HCT116 (cell line): ENCODE measurements at places on chromosomes 2 and 18.

GRCh38 chr2:172095146-172095904 is 7.4 kb downstream of the DLX2 start:
- H3K4me1 ChIP-seq = peaks cover 57% of the 10 kb centered on the region
- H3K36me3 ChIP-seq = no peaks in the 10 kb centered on the region
- DNase-seq = no peak
- no peaks in the 10 kb centered on the region for H3K27me3 ChIP-seq

DNA sequence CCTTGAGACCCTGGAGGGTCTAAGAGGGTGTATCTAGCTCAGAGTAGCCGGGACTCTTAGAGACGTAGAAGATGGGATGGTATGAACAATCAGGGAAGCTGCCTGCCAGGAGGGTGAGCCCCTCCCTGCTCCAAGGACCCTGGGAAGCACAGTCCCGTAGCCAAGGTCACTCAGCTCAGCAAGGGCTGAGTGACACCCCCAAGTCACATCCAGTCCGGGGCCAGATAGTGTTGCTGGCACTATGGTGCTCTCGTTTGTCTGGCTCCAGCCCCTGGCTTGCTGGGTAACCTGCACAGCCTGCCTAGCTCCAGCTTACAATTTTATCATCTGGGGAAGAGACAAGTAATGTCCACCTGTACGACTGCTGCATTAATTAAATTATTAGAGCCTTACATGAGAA is 22.3 kb downstream of the REEP1 start:
- DNase-seq = no peak
- H3K4me3 ChIP-seq = no peak overlapping the region
- no peaks in the 10 kb centered on the region for H3K4me1 ChIP-seq

GRCh38 chr2:10257036-10257435 is 45.7 kb upstream of the HPCAL1 start:
- no peaks in the 10 kb centered on the region for H3K27me3 ChIP-seq
- H3K27ac ChIP-seq = no peak overlapping the region
- H3K4me1 ChIP-seq = peaks cover 5% of the 10 kb centered on the region; the same call in 1 of the 2 replicates
- DNase-seq = no peak

DNA sequence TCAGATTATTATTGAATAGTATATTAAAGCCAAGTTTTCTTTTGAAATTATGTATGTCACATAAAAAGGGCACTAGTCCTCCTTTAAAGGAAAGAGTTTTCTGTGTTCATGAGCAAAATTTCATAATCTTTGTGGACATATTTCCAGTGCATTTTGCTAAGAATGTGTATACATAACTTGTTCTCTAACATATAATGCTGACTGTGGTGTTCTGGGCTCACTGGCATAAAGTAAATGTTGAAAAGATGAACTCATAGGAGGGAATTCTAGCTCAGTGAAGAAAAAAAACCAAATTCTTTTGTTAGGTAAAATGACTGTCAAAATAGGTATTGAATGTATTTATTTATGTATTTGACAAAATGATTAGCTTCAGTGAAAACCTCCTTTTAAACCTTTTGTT is 6.2 kb downstream of the KCNJ13 start:
- H3K4me1 ChIP-seq = no peaks in the 10 kb centered on the region
- no peak for DNase-seq
- H3K4me3 ChIP-seq = no peak overlapping the region

DNA sequence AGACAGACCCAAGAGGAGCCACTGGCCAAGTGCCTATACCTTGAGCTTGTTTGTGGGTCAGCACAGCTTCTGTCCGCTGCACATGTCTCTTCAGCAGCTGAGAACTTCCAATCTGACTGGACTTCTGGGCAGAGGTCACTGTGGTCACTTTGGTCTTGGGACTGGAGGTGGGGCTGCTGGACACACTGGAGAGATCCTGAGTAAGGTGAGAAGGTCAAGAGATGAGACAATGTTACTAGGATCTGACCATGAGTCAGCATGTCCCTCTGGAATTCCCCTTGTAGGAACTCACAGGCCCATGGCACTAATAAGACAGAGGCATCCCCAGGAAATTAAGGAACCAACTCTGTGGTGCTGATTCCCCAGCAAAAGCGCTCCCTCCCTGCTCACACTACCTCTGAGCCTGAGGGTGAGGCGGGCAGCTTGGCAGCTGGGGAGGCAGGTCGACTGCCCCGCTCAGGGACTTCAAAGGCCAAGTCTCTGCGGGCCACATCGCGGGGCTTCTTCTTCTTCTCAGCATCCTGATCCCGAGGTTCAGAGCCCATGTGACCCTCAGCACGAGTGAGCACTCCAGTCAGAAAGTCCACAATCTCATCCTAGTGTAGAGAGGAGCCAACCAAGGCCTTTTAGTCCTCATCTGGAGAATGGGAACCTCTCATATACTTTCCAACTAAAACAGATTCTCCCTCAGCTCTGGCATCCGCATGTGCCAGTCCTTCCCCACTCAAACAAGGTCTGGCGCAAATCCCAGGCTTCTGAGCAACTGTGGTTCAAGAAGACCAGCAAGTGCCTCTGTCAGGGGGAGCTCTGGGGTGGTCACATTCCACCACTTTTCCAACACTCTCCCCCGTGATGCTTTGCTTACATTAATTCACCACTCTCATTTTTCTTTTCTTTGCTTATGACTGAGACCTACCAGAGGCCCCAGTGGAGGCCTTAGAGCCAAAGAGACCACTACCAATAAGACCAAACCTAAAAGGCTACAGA is 29.4 kb downstream of the KANSL3 start:
- peaks cover 76% of the 10 kb centered on the region for H3K36me3 ChIP-seq
- no peaks in the 10 kb centered on the region; the same call in 1 of the 2 replicates for H3K4me1 ChIP-seq

GRCh38 chr18:55461848-55462247 is 126.1 kb downstream of the TCF4 start:
- H3K27ac ChIP-seq = no peak overlapping the region
- H3K27me3 ChIP-seq = no peaks in the 10 kb centered on the region
- no peaks in the 10 kb centered on the region for H3K4me1 ChIP-seq
- no peaks in the 10 kb centered on the region for H3K36me3 ChIP-seq
- DNase-seq = no peak

DNA sequence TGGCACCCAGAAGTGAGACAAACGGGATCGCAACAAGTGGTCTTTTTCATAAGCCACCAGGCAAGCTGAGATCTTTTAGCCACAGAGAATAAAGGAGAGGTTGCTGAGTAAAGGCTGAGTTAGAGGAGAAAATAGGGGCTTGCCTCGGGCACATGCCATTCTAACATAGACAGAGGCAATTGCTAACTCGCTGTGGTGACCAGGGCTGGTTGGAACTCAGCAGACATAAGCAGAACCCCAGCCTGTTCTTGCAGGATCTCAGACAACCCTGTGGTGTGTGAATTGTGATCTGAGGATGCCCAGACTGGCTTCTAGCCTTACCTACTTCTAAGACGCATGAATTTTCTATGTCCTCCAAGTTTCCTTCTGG is 300.2 kb downstream of the CDCA7 start:
- H3K36me3 ChIP-seq = no peaks in the 10 kb centered on the region
- DNase-seq = no peak
- no peak overlapping the region for H3K4me3 ChIP-seq

GRCh38 chr2:149464396-149464795 is 123.2 kb downstream of the MMADHC start:
- no peaks in the 10 kb centered on the region for H3K36me3 ChIP-seq
- no peaks in the 10 kb centered on the region for H3K27me3 ChIP-seq
- no peak overlapping the region for H3K27ac ChIP-seq
- H3K4me3 ChIP-seq = no peak overlapping the region

GRCh38 chr2:19051203-19051831 is 307.1 kb downstream of the OSR1 start:
- no peak overlapping the region for H3K27ac ChIP-seq
- H3K27me3 ChIP-seq = no peaks in the 10 kb centered on the region
- no peak overlapping the region for H3K4me3 ChIP-seq
- no peaks in the 10 kb centered on the region for H3K4me1 ChIP-seq
- DNase-seq = no peak

DNA sequence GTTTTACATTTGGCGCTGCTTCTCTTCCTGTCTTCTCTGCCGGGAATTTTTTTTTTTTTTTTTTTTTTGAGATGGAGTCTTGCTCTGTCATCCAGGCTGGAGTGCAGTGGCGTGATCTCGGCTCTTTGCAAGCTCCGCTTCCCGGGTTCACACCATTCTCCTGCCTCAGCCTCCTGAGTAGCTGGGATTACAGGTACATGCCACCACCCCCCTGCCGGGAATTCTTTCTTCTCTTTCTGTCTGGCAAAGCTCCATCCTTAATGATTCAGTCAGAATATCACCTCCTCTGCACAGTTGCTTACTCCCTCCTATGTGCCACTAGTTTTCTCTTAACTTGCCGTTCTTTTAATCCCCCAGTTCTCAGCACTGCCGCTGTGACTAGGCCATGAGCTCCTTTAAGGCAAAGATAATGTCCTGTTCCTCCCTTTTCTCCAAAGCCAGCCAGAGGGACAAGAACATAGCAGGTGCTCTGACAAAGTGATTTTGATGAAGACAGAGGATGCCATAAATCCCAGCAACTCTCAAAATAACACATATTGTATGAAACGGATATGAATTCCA is 112.1 kb upstream of the LRATD1 start:
- H3K27me3 ChIP-seq = no peaks in the 10 kb centered on the region
- no peaks in the 10 kb centered on the region for H3K4me1 ChIP-seq
- DNase-seq = no peak
- H3K27ac ChIP-seq = no peak overlapping the region
- no peaks in the 10 kb centered on the region for H3K36me3 ChIP-seq

GRCh38 chr18:56246916-56247315 is 391.5 kb downstream of the TXNL1 start:
- no peak overlapping the region for H3K27ac ChIP-seq
- H3K4me3 ChIP-seq = no peak overlapping the region
- no peak for DNase-seq
- H3K4me1 ChIP-seq = no peaks in the 10 kb centered on the region

GRCh38 chr18:56787390-56787789 is 136.2 kb downstream of the WDR7 start:
- H3K4me1 ChIP-seq = no peaks in the 10 kb centered on the region
- no peaks in the 10 kb centered on the region for H3K36me3 ChIP-seq
- H3K4me3 ChIP-seq = no peak overlapping the region
- DNase-seq = no peak
- H3K27ac ChIP-seq = no peak overlapping the region

DNA sequence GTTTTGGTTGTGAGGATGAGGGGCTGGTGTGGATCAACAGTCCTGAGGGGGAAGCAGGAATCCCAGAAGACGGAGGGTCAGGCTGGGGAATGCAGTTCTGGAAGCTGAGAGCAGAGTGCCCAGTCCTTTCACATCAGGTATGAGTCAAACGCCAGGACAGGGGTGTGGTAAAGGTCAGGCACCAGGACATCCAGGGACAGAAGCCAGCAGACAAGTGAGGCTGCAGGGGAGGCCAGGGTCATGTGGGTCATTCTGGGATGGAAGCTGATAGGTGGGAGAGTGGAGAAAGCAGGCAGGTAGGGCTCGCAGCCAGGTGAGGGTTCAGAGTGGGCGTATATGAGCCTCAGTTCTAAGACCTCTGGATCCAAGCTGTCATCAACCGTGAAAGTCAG is 12.8 kb upstream of the GNLY start:
- 0 out of 2 replicates have a peak overlapping the region, but pooled peaks have one; percentile 12 for H3K4me3 ChIP-seq
- no peaks in the 10 kb centered on the region for H3K36me3 ChIP-seq
- DNase-seq = no peak
- H3K27ac ChIP-seq = no peak overlapping the region
- H3K27me3 ChIP-seq = no peaks in the 10 kb centered on the region

- no peaks in the 10 kb centered on the region for H3K27me3 ChIP-seq
- H3K27ac ChIP-seq = no peak overlapping the region
- no peak for DNase-seq
- no peak overlapping the region for H3K4me3 ChIP-seq
Measured at GRCh38 chr2:223618172-223619035, 16.2 kb upstream of the SCG2 start.

GRCh38 chr2:20378891-20379519 is 28.4 kb upstream of the PUM2 start:
- no peaks in the 10 kb centered on the region for H3K36me3 ChIP-seq
- H3K4me1 ChIP-seq = no peaks in the 10 kb centered on the region
- no peak overlapping the region for H3K4me3 ChIP-seq
- no peak overlapping the region for H3K27ac ChIP-seq
- no peaks in the 10 kb centered on the region for H3K27me3 ChIP-seq

DNA sequence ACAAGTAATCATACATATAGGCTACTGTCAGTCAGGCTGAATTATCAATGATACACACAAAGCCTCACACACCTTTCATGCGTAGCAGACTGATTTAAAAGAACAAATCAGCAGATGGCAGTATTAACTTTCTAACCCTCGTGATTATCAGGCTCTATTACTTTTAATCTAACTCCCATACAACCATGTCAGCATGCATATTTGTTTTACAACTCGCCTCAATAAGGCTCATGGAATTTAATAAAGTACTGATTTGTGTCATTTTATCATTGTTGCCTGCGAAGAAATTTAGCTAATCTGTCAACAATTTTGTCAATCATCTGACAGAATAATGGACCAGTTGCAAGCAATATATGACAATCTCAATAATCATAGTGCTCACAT is 82.8 kb downstream of the SLC25A12 start:
- peaks cover 15% of the 10 kb centered on the region for H3K4me1 ChIP-seq
- no peak overlapping the region for H3K4me3 ChIP-seq
- H3K27ac ChIP-seq = no peak overlapping the region
- peak; percentile 8 for DNase-seq

- H3K4me3 ChIP-seq = peak overlapping the region; percentile 20; the same call in 1 of the 2 replicates
- H3K27me3 ChIP-seq = no peaks in the 10 kb centered on the region
- 0 out of 2 replicates have a peak overlapping the region, but pooled peaks have one; percentile 42 for H3K27ac ChIP-seq
- peaks cover 37% of the 10 kb centered on the region for H3K4me1 ChIP-seq
Measured at GRCh38 chr2:27720004-27720551, 51.4 kb upstream of the MRPL33 start.

DNA sequence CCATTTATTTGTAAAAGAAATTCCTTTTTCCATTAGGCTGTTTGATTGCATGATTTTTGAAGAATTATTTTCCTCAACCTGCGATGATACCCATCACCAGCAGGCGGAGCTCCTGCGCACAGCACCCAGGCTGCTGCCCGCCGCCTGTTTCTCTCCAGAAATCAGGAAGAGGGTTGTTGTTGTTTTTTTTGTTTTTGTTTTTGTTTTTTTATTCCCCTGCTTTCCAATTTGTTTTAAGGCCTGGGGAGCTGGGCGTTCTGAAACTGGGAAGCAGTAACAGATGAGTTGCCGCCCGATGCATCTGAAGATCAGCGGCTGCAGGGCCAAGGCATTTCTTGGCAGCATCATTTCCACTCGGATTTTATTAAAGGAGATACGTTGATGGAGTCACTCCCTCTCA is 132.1 kb downstream of the MBP start:
- H3K4me3 ChIP-seq = no peak overlapping the region
- 0 out of 2 replicates have a peak, but pooled peaks cover 3% of the 10 kb centered on the region for H3K27me3 ChIP-seq
- no peak for DNase-seq
- H3K27ac ChIP-seq = no peak overlapping the region
- H3K4me1 ChIP-seq = no peaks in the 10 kb centered on the region

DNA sequence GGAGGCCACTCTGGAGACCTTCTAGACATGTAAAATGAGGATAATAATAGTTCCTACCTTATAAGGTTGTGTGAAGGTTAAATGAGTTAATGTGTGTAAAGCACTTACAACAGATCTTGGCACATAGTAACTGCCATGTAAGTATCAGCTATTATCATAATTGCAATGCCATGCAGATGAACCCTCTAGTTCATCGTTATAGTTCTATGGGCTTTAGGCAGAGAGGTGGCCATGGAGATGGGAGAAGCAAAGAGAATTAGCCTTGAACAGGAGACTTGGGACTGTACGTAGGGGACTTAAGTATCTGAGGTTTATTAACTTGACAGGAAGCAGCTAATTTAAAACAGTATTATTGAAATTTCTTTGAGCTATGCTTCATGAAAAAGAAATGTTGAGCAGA is 151.8 kb downstream of the PIK3C3 start:
- H3K36me3 ChIP-seq = no peaks in the 10 kb centered on the region
- H3K4me3 ChIP-seq = no peak overlapping the region
- no peak overlapping the region for H3K27ac ChIP-seq
- no peak for DNase-seq
- no peaks in the 10 kb centered on the region for H3K4me1 ChIP-seq

GRCh38 chr18:59921384-59921891 is 21.6 kb downstream of the PMAIP1 start:
- peaks cover 55% of the 10 kb centered on the region for H3K4me1 ChIP-seq
- no peak overlapping the region for H3K4me3 ChIP-seq
- no peaks in the 10 kb centered on the region for H3K27me3 ChIP-seq
- H3K36me3 ChIP-seq = no peaks in the 10 kb centered on the region
- DNase-seq = no peak
